ENCODE measurements at places on chromosomes 4 and X.
A peak's percentile ranks its signal among the peaks of the same experiment; 100 is the strongest.

DNA sequence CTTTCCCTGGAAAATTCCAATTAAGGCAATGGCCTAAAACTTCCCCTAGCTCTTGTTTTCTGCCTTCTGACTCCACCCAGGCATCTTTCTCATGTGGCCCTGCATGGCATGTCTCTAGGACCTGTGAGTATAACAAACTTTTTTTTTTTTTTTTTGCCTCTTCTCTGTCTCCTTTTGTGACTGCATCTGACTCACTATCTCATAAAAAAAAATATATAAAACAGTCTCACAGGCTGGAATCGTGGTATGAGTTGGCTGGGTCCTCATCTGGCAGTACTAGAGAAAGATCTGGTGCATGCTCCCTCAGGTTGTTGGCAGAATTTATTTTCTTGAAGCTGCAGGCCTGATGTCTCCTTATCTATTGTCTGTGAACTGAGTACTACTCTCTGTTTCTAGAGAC lies 313.9 kb downstream of the TECRL start:
- no peak for DNase-seq

DNA sequence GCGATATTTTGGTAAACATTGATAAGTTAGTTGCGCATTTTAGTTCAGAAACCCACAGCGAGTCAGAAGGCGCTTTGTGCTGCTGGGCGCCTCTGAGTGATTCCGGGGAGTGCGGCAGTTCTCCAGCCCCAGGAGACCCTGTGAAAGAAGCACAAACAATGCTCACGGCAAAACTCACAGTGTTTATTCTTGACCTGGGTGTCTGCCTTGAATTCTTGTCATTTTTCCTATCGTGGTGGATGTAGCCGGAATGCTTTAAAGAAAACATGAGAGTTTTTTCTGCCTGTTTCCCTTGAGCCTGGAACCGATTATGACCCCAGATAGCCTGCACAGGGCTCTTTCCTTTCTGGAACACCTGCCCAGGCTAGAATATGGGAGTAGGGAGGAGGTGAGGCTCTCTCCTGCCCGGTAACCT lies 6.7 kb downstream of the TBL1X start:
- DNase-seq = no peak

- no peak for DNase-seq
These were observed 138.0 kb downstream of the RPA4 start for GRCh38 chrX:97021680-97022079.

- DNase-seq = no peak
These were observed 212.4 kb downstream of the RELL1 start for GRCh38 chr4:37473807-37474206.

DNA sequence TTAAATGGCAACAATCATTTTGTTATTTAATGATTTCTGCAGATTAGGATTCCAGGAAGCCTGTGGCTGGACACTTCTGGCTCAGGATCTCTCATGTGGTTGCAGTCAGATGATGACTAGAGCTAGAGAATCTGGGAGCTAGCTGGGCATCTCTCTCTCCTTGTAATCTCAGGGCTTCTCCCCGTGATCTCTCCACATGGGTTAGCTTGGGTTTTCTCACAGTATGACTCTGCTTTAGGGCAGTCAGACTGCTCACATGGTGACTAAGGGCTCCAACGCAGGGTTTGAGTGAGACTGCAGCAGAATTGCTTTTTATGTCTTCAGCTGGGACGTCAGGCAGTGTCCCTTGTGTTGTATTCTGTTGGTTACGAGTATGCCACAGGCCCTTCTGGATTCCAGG lies 361.4 kb downstream of the CBLL2 start:
- DNase-seq = no peak

GRCh38 chrX:97756879-97757278 lies 873.2 kb downstream of the RPA4 start:
- DNase-seq = no peak

GRCh38 chrX:12874581-12874980 lies 7.7 kb downstream of the TLR7 start:
- no peak for DNase-seq

DNA sequence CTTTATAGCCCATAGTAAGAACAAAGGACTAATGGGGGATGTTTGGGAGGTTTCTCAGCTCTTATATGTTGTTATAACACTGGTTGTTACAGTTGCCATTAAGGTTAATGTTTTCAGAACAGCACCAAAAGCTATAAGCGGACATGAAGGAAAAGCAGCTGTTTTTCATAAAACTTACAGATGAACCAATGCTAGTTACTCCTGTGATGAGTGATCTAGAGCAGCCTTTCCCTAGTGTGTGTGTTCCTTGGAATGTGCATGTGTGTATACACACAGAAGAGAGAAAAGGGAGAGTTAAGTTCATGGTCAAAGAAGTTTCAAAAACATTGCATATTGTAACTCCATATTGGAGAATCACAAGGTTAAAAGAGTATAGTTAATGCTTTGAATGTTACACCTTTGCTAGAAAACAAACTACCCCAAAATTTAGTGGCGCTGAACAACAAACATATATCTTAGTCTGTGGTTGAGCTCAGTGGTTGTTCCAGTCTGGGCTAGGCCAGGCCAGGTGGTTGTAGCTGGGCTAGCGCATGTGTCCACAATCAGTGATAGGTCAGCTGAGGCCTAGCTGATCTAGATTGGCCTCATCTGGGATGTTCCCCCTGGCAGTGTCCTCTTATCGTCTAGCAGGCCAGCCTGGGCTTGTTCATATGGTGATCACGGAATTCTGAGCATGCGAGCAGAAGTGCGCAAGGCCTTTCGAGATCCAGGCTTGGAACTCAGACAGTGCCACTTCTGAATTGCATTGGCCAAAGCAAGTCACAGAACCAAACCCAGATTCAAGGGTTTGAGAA lies 151.0 kb downstream of the NHS start:
- no peak for DNase-seq

GRCh38 chr4:168651374-168651773 lies 154.5 kb downstream of the PALLD start:
- no peak for DNase-seq

- DNase-seq = no peak
These were observed 7.7 kb downstream of the NSG1 start for GRCh38 chr4:4394644-4395043.

GRCh38 chr4:63155561-63155960 lies 1253.7 kb downstream of the TECRL start:
- no peak for DNase-seq

DNA sequence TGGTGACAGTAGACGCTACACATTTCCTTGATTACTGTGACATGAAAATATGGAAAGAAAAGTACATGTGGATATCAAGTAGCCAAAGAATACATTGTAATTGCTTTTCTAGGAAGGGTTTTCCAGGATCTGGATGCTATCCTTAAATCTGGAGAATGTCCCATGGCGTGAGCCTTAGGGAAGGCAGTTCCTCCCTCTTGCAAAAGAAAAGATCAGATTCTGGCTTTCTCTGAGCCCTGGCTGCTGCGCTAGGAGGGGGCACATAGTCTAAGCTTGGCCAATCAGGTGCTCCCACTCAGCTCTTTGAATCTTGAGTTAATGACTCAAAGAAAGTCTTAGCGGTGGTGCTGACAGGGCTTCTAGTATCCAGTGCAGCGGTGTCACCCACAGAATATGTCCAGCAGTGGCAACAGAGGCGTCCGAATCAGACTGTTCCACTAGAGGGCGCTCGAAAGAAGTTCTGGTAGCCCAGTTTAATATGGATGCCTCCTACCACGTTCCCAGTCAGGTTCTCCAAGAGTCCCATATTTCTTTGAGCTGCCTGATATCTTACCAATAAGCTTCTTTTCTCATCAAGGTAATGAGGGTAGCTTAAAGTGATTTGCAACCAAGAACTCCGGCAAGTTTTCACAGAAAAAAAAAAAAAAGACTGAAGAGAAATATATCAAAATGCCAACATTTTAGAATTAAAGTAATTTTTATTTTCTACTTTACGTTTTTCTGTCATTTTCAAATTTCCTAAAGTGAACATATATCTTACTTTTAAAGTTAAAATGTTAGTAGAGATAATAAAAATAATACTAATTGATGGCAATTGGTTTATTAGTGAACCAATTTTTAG lies 213.4 kb upstream of the S100G start:
- peak; percentile 35 for DNase-seq

DNA sequence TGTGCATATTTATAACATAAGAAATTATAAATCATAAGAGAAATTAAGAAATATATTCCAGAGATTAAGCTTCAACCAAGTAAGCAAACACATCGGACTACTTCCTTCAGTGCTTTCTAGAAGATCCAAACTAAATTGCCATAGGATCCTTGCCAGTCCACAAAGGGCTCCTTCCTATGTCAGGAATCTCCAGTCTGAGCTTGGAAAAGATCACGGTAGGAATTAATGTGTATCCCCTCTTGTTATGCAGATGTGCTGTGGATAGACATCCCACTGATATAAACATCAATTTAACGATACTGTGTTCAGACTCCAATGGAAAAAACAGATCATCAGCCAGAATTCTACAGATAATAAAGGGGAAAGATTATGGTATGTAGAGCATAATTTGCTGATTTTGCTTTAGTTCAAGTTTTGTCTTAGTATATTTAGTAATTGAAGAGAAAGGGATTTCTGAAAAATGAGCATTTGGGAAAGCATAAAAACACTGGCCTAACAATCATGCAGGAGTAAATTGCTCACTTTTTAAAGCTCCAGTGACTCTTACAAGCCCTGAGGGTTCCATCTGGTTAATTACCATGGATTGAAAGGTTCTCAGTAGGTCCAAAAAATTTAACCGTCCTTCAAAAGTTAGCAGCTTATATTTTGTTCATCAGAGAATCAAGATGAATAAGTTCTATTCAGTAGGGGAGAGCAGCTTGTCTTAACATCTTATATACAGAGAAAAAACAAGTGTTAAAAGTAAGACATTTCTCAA lies 65.9 kb downstream of the HHIP start:
- DNase-seq = no peak

GRCh38 chr4:76947369-76947768 lies 2.2 kb upstream of the SEPTIN11 start:
- DNase-seq = no peak

DNA sequence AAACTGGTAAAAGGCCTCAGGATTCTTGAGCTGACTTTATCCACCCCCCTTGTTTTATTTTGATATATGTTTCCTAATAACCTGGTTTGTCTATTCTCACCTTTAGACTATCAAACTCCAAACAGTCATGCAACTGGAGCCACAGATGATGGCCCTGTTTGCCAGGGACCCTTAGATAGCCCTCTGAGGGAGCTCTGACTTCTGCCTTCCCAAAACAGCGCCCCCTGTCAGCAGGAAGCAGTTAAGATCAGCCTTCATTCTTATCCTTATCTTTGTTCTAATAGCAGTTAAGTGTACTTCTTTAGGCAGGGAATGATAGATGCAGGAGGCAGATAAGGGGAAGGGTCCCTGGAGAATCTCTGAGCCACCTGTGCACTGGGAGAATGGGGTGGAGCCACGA lies 27.5 kb upstream of the CXCL13 start:
- DNase-seq = no peak

GRCh38 chrX:72663737-72664136 lies 50.4 kb downstream of the PHKA1 start:
- DNase-seq = no peak

DNA sequence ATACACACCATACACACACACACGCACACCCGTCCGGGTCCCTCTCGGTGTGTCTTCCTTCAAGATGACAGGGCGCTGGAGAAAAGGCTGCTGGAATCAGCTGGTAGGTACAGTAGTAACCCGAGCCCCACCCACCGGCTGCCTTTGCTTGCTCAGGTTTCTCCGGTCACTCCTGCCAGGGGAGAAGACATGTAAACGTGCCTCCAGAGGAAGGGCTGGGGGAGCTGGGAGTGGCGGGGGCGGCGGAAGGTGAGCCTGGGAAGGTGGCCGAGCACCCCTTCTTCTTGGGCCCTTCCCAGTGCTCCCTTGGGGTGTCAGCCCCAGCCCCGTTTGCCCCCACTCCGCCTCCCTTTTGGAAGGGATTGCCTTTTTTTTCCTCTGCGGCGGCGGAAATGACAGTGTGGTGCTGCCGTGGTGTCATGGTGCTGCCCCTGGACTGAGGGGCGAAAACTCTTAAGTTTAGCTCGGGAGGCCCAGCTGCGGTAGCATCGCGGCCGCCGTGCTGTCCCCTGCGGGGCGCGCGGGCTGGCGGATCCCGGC lies at the start of gene MID2:
MID2 (plus strand) TSS at position 169 of the 540 bp plus-strand sequence. CDS start 561 bp downstream, outside the sequence.
- DNase-seq = no peak

DNA sequence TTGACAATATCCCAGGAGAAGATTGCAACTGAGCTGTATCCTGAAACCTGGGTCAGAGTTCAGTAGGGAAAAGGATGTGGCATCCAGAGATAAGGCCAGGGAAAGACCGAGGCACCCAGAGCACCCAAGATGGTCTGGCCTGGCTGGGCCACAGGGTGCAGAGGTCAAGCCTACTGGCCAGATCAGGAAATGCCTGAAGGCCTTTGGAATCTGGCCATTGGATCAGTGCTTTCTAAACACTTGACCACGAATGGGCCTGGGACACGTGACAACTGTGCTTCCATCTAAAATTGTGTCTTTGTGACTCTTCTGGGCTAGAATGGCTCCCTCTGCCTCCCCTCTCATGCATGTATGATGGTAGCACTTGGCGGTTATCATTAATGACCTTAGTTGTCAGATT lies 316.9 kb downstream of the EVC2 start:
- no peak for DNase-seq

- no peak for DNase-seq
These were observed 52.4 kb upstream of the C4orf54 start for GRCh38 chr4:99710020-99710419.

DNA sequence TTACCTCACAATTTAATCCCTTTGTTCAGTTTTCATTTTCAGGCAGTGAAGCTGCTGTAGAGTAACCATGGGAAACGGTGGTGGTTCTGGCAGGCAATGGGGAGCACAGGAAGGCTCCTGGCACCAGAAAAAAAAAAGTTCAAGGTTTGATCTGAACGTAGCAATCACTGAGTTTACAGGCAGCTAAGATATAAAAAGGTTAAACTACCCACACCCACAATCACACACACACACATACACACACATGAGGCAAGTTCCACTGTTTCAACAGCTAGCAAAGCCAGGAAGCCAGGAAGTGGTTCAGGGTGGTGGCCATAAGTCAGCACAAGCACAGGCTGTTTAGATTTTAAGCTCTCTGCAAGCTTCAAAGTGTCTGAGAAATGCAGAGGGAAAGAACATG lies at the start of gene SULT1B1:
SULT1B1 (minus strand) TSS at position 166 of the 400 bp plus-strand sequence. CDS start 5,403 bp downstream, outside the sequence.
- peak; percentile 53 for DNase-seq

DNA sequence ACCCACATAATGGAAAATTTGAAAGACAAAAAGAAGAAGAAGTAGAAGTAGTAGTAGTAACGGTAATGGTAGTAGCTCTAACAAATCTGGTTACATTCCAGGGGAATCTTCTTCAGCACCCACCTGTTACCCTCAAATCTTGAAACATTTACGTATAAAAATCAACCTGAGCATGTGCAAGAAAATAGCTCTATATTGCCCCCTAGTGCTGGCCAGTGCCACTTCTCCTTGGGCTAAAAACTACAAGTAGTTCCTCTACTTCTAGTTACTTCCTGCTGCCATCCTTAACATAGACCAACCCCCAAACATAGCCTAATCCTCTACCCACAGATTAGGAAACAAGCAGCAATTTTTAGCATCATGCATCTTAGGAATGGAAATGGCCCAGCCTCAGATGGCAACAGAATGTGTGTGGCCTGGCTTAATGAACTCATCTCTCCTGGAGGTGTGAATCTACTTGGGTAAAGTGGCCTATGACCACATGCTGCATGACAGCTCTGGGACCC lies 3.1 kb downstream of the PDGFC start:
- DNase-seq = no peak

Measured in activated naive CD8-positive, alpha-beta T cell treated with anti-CD3 and anti-CD28 coated beads, Interleukin-2, amount 10 ng/mL, durations not matched to agents 7 days and 5 days (primary cell).